ENCODE measurements at places on chromosomes 2 and 18.

DNA sequence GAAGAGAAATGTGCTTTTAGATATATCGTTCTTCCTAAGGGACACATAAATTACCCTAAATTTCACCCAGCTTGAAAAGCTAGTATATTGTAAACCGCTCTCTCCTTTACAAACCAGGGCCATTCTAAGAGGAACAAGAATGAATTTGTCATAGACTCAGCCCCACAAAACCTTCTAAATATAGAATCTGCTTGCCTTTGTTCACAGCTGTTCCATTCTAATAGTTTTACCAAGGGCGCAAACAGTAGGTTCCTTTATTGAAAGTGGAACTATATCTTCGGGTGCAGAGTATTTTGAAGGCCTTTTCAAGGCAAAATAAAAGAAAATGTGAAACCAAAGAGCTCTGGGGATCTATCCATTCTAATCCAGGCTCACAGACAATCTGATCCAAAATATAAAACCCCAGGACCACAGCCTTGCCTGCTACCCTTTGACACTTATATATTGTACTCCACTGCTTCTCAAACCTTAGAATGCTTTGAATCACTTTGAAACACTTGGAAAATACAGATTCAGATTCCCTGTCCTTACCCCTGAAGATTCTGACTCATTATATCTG lies 316.8 kb downstream of the PAX3 start:
- no peak for DNase-seq

DNA sequence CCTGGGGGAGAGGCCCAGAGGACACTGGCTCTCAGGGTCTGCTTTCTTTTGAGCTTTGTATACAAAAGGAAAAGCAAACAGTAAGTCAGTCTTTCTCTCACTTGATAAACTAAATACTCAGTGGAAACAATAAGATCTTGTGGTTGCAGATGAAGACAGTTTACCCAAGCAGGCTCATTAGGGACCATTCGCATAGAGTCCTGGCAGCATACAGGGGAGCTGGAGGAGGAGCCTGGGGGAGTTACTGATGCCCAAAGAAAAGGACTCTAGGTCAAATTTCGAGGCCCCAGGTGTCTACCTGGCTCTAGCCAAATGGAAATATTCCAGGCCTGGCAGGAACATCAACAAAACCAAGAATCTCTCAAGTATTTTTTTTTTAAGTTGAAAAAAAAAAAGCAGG lies 225.3 kb downstream of the CNTNAP5 start:
- DNase-seq, result no peak

DNA sequence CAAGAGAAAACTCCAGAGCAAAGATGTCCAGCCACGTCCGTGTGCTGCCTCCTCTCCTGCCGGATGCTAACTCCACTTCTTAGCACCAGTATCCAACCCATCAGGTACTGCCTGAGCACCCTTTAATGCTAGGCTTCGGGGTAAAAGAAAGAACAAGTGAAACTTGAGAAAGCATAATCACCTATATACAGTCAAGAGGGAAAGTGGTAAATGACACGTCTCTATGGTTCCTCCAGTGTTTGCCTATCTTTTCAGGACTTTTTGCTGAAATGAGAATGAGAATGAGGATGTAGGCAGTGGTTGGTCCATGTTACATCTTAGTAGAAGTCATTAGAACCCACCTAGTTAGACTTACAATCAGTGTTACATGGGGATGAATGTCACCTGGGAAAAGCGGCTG lies 47.9 kb downstream of the EPHA4 start:
- no peak for DNase-seq

GRCh38 chr2:117536139-117536538 lies 278.4 kb upstream of the DDX18 start:
- no peak for DNase-seq

GRCh38 chr2:181576431-181576830 lies 80.5 kb downstream of the CERKL start:
- DNase-seq, result no peak

GRCh38 chr2:64697297-64698176 lies 43.8 kb upstream of the SERTAD2 start:
- DNase-seq, result no peak

- DNase-seq, result no peak
Measured at GRCh38 chr2:34408100-34408499, 809.0 kb upstream of the FAM98A start.

DNA sequence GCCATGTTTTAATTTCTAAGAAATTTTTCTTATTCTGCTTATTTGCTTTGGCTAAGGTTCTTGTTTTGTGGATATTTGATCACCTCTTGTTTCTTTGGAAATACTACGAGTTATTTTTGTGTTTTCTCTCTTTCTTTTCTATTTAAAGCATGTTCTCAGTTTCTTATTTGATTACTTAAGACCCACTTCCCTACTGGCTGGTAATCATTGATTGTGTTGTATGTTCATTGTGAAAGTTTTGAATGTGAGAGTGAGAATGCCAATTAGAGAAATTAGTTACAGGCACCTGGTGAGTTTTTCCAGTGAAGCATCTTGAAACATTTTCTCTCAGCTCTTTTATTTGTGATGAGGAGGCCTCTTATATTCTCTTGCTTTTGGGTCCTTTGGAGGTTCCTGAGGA lies 226.7 kb upstream of the MC4R start:
- DNase-seq, result no peak

DNA sequence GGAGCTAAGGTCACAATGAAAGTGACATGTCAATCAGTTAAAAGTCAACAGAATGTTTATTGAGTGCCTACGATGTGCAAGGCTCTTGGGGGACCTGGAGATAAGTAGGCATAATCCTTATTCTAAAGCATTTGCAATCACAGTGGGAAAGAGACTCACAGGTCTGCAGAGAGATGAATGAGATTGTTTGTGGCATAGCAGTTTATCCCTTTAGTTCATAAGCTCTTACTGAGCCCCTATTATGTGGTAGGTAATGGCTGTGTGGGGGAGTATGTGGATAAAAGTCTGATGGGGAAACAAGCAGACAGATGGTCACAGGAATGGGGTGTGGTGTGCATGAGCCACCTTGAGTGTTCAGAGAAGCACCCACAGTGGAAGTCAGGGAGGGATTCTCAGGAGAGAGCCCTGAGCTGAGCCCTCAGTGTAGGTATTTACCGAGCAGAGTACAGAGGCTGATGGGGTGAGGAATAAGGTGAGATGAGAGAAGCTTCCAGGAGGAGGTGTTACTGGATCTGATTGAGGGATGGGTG lies 48.1 kb downstream of the EMILIN2 start:
- DNase-seq, result no peak

DNA sequence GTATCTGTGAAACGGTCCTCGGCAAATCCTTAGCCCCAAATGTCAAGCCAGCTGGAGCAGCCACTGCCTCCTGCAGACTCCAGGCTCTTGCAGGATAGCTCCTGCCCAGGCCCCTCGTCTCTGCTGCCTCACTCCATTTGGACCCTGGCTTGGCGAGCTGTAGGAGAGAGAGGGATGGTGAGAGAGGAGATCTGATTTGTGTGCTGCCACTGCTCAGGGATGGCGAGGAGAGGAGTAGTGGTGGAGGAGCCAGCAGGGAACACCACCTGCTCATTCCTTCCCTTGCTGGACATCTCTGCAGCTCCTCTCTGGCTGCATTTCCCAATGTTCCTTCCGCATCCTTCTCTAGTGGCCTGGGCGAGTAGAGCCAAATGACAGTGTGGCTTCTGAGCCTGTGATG lies 109.1 kb upstream of the NCK2 start:
- no peak for DNase-seq

DNA sequence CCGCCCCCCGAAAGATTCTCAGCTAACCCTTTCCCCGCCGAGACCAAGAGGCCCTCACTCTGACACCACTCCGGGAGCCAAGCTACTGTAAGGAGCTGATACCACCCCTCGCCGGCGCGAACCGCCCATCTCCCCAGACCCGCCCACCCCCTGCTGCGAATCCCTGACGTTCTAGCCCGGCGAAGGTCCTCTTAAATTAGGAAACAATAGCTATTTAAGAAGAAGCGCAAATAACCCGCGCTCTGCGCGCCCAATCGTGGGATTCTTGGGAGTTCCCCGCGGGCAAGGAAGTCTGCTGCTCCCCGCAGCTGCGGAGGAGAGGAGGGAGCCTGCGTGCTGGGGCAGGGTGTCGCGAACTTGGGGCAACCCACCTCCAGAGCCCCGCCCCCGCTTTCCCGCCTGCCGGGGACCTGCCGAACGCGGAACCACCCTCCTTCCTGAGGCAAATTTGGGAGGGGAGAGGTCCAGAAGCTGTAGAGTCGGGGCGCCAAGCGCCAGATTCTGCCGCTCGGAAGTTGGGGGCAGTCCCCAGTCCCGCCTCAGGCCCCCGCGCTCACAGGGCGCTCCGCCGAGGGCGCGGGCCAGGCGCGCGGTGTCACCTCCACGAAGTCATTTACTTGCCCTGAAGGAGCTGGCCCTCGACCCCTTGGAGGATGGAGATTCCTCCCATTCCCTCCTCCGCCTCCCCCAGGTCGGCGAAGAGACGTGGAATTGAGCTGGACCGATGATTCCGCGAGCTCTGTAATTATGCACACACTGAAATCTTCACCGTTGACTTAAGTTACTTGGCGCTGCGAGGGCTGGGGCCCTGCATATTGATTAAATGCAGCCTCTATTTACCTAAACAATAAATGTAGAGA lies 8.4 kb upstream of the SP9 start:
- DNase-seq, result no peak

- no peak for DNase-seq
Measured at GRCh38 chr2:31014516-31014915, 123.7 kb downstream of the GALNT14 start.

DNA sequence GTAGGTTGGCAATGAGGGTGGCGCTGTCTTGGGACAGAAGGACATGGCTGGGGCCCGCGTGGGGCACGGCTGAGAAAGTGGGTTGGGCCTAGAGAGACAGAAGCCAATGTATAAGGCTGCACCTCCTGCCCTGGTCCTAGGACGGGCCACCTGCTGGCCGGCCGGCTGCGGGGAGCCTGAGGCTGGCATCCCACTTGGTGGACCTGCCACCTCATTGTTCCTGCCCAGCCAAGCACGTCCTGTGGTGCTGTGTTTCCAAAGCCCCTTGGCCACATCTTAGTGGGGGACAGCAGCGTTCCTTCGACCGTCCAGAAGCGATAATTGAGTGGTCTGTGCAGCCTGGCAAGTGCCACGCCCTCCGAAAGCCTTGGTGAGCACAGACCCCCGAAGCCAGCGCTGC lies 223.9 kb downstream of the LDLRAD4 start:
- no peak for DNase-seq

- DNase-seq, result no peak
Measured at GRCh38 chr2:175234650-175235049, 53.1 kb upstream of the ATP5MC3 start.

DNA sequence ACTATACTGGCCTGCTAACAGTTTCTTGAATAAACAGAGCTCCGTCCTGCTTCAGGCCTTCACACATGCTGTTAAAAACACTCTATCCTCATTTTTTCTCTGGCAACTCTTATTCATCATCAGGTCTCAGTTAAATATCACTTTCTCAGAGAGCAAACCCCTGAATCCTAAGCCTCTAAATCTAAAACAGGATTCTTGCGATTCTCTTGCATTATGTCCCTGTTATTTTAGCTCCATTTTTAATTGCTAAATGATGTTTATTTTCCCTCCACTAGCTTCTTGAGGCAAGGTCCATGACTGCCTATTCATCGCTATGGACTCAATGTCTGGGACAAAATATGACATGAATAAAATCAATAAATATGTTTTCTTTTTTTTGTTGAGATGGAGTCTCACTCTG lies 190.7 kb upstream of the SMAD7 start:
- DNase-seq, result no peak

GRCh38 chr18:25817546-25818237 lies 272.7 kb downstream of the SS18 start:
- no peak for DNase-seq

DNA sequence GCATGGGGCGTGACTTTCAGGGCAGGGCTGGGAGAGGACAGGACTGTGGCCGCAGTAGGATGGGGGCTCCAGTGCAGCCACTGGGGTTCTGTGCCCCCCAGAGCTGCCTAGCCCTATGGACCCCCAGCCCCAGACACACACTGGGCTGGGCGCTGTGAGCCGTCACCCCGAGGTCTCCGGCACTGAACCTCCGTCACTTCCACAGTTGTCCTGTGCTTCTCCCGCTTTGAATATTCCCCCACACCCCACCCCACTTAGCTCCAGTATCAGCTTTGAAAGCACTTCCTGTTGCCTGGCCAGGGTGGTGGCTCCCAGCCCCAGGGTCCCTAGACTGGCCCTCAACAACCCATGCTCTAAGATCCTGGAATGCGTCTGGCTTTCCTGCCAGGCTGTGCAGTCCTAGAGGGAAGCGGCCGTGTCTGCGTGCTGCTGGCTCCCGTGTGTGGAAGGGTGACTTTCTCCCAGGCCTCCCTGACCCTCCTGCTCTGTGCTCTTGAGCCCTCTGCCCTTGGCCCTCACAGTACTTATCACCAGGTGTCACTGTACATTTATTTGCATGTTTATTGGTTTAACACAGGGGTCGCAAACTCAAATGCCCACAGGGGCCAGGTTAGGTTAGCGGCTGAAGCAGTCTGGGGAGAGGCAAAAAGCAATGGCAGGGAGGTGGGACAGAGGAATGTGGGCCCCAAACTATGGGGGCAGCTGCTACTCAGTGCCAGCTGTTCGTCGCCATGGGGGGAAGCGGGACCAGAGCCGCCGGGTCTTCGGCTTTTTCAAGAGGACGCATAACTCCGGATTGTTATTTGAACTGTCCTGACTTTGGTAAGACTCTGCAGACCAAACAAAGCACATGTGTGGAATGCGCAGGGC lies 9.9 kb downstream of the OBSL1 start:
- DNase-seq, result no peak

- no peak for DNase-seq
Measured at GRCh38 chr2:223469270-223470046, 132.7 kb downstream of the SCG2 start.

DNA sequence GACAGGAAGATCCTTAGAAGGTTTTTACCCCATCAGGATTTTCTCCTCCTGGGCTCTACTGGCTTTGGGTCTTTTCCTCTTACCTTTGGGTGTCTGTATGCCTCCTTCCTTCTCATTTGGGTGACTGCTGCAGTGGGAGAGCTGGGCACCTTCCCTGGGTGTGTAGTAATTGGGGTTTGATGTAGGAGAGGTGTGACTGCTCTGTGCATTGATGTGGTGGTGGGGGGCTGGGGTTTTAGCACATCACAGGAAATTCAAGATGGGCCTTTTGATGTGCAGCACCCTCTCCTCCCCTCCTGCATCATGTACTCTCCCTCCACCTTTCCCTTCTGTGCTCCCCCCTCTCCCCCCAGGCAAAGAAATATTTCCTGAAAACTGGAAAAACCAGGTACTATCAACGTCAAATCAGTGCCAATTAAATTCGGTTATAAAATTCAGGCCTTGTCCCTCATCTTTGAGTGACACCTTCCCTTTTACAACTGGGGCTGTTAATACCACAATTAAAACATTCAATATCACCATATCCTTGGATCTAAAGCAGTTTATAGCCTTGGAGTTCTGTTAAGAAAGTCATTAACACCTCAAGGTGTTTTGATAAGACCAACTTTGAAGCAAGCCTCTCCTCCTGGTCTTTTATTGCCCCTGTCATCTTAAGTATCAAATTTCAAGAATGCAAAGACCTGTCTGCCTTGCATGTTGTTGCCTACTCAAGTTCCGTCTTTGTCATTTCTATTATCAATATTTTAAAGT lies 23.3 kb downstream of the EDAR start:
- no peak for DNase-seq

All from stimulated activated CD8-positive, alpha-beta memory T cell treated with anti-CD3 and anti-CD28 coated beads, Interleukin-15, amount 100 ng/mL, for 48 hours (primary cell).